ENCODE measurements at places on chromosomes 3 and 15. TPM values are rescaled to one million over a fixed set of nuclear protein-coding genes. Genes with fewer than 3 reads are reported as not detected.
A peak's percentile ranks its signal among the peaks of the same experiment; 100 is the strongest.

The P2RY13 gene
- total RNA-seq, result 0.23 TPM

The PLA2G4E gene
- not detected for total RNA-seq

The SOX14 gene
- total RNA-seq, result not detected

The DNAH12 gene
- not detected for total RNA-seq

The GPR149 gene
- not detected for total RNA-seq

The FBXL22 gene
- 31.3 TPM for total RNA-seq

The CKMT1A gene
- not detected for total RNA-seq

The C3orf49 gene
- not detected for total RNA-seq

The ADAMTSL3 gene
- total RNA-seq, result 10.4 TPM

The EFCC1 gene
- total RNA-seq, result 1.7 TPM

The PCLAF gene
- total RNA-seq, result 0.65 TPM

The FHIT gene
- total RNA-seq, result 12.8 TPM

The SEMA5B gene
- 5.3 TPM for total RNA-seq

DNA sequence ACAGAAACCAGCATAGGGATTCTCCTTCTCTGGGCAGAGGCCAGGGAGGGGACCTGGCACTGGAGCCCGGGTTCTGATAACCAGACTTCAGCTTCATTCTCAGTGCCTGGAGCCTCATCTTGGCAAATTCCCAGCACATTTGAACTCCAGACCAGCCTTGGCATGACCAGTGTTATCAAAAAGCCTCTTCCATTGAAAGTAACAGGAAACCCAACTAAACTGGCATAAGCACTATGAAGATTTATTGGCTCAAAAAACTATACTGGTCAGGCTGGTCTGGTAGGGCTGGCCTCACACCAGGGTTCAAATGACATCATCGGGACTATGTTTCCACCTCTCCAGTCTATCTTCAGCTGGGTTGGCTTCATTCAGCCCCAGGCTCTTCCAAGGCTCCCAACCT, 48.1 kb upstream of the THUMPD3 start:
- DNase-seq, result no peak

- DNase-seq, result no peak
These were observed 304.6 kb downstream of the NAALADL2 start for GRCh38 chr3:175163686-175164085.

DNA sequence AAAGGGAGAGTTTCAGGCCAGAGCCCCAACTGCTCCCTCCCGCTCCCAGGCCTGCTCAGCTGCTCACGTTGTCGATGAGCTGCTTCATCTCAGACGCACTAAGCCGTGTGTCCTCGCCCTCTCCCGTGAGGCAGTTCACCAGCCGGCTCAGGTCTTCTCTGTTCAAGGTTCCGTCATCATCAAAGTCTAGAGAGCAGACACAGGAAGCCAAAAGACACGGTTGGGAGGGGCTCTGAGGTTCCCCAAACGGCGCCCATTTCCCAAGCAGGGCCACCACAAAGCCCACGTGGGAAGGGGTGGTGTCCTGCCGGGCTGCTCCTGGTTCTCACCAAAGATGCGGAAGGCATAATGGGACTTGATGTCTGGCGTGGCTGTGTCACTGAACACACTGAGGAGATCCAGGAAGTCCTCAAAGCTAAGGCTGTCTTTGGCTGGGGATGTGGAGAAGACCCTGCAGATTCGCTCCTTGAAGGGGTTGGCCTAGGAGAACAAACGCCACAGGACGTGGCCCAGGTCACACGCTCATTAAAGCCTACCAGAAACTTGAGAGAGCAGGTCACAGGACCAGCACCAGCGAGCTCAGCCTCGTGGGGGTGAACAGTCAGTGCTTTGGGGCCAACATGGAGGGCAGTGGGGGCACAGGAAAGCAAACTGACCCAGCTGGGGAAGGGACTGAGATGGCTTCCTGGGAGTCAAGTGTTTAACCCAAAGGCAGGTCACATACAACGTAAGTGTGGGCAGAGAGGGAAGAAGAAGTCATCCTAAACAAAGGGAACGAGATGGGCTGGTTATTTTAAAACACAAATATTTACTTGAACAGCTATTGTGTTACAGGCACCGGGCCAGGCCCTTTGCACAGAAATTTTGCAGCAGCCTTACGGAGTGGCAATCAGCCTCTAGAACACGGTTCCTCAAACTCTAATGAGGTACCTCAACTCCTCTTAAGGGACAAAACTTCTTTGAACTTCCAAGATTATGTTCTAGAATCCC, 2.4 kb downstream of the CIB1 start:
- DNase-seq, result no peak

GRCh38 chr3:71258116-71258515, 325.4 kb downstream of the FOXP1 start:
- DNase-seq, result no peak

DNA sequence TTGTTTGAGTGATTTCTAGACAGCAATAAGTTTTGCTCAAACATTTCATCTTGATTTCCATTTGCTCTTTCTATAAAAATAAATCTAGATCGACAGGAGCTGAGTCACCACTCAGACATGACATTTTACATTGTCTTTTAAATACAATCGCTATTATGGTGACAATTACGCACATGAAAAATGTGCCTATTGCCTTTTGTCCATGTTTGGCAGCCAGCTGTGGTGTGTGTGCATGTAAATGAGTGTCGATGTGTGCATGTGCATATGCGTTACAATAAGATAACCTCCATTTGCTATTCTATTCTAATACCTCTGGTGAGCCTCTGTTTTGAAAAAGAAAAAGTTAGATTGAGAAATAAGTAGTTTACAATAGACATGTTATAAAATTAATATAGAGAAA, 89.7 kb upstream of the GRM7 start:
- no peak for DNase-seq

DNA sequence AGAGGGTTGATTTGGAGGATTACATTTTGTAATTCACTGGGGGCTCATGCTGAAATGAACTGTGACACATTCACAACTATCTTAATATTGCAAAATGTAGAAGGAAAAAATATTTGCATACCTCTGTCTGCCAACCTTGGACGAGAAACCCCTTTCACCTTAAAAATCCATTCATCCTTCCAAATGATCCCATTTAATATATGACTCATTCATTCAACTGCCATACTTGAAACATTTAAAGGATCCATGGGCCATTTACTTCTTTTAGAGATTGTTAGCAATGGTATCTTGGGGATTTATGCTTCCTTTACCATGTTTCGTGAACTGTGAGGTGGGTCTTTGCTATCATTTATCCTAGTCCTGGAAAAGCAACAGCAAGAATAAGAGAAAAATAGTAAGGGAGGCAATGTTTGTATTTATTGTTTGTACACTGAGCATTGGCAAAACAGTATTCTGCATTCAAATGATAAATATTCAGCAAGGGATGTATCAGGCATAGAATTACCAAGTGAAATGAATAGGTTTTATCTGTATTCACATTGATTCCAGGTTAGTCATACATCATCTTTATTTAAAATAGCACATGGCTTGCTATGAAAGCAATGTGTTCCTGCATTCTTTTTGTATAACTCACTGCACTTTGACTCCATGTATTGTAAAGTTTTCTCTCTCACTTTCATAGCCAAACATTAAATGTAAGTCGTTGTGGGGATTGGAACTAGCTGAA, 378.1 kb downstream of the NSUN3 start:
- DNase-seq, result no peak

DNA sequence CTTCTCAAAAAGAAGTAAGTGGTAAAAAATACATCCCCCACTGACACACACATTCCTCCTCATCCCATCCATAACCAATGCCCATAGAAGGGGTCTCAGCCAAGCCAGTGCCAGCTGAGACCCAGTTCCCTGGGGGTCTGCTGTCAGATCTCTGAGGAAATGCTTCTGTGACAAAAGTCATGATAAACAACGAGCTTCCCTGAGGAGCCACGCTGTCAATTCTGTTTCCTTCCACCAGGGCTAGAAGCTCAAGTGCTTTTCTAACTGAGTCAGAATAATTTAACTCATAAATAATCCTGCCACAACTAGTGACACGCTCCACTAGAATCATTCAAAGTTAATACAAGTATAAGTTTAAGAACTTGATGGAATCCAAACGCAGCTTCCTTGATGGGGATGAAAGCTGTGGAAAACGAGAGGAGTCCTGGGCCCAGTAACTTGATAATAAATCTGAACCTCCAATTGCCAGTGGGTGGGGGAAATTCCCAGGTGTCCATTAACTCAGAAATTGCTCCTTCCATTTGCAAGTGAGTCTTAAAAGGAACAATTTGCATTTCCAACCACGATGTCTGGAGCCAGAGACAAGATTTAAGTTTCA, 348.7 kb upstream of the LMCD1 start:
- DNase-seq, result no peak

- DNase-seq, result peak; percentile 82
These were observed 81.5 kb upstream of the KCNMB2 start for GRCh38 chr3:178454726-178455125.

DNA sequence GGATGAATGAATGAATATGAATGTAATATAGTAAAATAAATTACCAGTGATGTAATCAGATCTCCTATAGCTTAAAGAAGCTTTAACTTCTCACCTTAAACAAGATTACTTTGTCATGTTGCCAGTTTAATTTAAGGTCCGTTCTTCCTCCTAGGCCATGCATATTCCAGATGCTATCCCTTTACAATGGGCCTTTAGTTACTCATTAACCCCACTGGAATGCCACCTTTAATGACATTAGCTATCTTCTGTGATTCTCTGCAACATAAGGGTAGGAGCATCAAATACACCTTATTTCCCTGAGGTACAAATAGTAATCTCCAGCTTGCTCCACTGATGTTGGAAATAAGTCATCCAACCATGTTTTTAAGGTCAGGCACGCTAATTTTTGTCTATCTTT, 63.0 kb upstream of the TIMP4 start:
- no peak for DNase-seq

DNA sequence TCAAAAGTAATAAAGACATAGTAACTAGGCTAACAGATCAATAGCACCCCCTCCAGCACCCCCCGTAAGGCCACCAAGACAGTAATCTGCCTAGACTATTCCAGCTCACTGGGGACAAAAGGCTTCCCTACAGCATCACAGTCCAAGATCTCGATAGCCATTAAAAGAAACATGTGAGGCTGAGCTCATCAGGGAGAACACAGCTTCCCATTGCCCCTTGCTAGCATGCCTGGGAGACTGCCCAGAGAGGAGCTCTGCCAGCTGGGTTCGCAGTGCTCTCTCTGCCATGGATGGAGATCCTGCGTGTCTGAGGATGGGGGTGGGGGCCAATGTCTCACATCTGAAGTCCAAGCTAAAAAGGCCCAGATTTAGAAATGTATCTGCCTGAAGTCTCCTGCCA, 17.8 kb downstream of the LRIG1 start:
- peak; percentile 86 for DNase-seq

- no peak for DNase-seq
These were observed 27.2 kb downstream of the IQSEC1 start for GRCh38 chr3:13045904-13046568.

- DNase-seq, result no peak
These were observed 5.3 kb upstream of the REC114 start for GRCh38 chr15:73437543-73438109.

DNA sequence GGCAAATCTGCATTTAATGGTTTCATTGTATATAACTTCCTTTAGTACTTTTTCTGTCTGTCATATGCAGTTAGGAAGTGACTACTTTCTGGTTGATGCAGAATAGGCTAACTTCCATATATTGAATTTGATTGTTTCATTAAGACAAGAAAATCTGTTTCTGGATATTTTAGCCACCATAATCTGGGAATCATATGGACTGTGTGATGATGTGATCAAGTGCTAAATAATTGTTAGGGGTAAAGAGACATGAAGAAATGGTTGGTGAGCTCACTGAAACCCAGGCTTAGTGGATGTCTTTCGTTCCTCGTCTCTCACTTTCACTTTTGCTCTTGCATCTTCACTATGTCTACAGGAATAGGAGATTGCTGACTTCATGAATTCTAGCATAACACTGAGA, 3.5 kb upstream of the MNS1 start:
- DNase-seq, result no peak

DNA sequence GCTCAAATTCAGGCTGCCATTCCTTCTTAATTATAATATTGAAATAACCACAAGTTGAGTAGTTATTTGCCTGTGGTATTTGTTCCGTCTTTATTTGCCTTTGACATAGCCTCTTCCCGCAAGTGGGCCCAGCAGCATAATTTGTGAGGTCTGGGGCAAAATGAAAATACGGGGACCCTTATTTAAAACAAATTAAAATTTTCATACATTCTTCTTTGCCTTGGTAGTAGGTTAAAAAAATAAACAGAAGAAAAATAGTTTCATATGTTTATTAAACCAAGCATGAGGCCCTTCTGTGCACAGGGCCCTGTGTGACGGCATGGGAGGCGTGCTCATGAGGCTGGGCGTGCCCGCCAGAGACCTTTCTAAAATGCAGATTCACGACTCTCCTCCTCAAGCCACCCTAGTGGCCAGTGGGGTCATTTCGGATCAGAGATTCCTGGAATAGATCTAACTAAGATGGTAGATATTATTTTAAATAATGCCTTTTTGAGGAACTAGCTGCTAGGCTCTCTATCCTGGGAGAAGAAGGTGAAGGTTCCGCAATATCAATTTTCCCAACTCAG, 35.4 kb downstream of the MASP1 start:
- DNase-seq, result no peak

DNA sequence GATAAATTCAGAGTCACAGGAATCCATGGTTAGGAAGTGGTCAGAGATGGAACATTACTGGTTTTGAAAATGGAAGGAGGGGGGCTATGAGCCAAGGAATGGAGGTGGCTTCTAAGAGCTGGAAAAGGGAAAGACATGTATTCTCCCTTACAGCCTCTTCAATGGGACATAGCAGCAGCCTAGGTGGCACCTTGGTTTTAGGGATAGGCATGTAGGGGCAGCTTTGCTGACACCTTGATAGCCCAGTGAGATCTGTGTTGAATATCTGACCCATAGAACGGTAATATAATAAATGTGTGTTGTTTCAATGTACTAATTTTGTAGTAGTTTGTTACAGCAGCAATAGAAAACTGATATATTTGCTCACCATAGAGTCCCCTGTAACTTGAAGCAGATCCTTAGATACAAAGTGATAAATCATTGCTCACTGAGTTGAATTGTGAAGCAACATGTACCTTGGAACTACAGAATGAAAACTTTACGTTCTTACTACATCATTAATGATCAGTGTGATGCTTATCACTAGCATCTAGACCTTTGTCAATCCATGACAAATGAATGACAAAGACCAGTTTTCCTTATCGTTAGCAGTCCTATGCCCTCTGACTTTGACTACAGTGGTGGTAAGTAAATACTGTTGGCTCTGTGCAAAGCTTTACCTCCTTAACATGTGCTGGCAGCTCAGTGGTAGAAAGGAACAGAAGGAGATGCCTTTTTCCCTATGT, 53.8 kb downstream of the TMEM45A start:
- DNase-seq, result no peak

DNA sequence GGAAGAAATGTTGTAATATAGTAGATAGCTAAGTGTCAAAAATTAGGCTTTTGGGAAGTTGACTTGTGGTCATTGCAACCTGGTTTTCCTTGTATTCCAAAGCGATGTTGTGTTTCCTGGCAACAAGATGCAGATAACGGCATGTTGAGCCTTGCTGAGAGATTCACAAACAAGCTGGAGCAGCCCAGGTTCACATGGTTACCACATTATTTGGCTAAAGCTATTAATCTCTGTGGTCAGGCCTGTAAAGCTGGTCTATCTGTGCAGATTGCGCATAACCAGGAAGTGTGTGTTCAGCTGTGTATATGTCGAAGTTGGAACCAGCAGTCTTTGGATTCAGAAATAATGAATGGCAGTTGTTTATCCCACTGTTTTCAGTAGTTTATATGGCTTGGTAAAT, 6.6 kb downstream of the TIPARP start:
- no peak for DNase-seq

GRCh38 chr3:158248261-158248660, 138.4 kb downstream of the RSRC1 start:
- DNase-seq, result no peak

- no peak for DNase-seq
These were observed 58.0 kb downstream of the ABTB1 start for GRCh38 chr3:127730666-127731295.

Data from heart left ventricle (tissue), 16 donors.